Inflammatory macrophage treated with lipopolysaccharide for 1 hour (primary cell): ENCODE measurements at places on chromosomes 6 and 20.
A peak's percentile ranks its signal among the peaks of the same experiment; 100 is the strongest.

DNA sequence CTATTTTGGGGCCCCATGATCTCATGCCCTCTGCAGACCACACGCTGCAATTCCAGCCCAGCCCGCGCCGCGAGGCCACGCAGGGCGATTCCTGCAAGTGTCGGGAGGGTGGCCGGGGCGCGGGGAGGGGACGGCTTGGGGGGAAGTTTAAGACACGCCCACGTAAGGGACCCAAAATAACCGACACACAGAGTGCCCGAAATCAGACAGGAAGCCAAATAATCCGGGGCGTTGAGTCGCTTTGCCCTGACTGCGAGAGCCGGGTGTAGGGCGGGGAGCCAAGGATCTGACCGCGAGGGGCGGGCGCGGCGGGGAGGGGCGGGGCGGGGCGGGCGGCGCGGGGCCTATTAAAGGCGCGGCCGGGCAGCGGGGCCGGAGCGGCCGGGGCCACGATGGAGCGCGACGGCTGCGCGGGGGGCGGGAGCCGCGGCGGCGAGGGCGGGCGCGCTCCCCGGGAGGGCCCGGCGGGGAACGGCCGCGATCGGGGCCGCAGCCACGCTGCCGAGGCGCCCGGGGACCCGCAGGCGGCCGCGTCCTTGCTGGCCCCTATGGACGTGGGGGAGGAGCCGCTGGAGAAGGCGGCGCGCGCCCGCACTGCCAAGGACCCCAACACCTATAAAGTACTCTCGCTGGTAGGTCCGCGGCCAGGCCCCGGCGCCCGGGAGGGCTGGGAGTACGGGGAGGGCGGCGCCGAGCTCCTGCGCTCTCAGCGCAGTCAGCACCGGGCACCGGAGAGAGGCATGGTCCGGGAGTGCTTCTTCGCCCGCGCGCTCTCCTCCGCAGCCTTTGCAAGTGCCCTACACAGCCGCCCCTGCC is at the start of gene ENPP1:
TSS of gene ENPP1 (plus strand) at position 377 of the 816 bp plus-strand sequence. CDS start at position 393, 16 bp downstream.
- DNase-seq = peak; percentile 24

DNA sequence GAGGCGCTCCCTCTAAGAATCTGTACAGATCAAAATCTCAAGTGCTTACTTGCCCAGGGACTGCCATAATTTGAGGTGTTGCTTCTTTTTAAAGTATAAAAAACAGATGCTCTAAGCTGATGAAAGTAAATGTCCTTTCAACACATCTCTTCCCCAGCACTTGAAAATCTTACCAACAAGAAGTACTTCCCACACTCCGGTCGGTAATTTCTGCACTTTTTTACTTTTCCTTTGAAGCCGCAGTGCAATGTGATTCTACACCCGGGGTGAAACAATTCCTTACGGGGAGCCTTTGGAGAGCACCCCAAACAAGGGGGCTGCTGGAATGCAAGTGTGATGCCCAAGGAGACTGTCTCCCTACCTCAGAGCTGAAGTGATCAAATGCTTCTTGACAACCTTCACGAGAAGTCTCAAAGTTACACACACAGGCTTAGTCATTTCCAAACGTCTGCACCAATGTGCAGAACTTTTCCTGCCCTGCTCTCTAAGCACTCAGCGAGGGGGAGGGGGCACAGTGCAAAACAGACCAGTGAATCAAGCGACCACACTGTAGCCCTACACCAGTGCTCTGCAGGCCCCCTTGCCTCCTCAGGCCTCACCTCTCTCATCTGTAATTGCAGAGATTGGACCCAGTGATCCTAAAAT is 56.7 kb downstream of the ATXN1 start:
- no peak for DNase-seq

GRCh38 chr6:33132081-33132524 is 56.3 kb downstream of the HLA-DPB1 start:
- peak; percentile 47 for DNase-seq

- peak; percentile 68 for DNase-seq
Observed at GRCh38 chr6:41713650-41714291, 21.6 kb downstream of the TFEB start.

DNA sequence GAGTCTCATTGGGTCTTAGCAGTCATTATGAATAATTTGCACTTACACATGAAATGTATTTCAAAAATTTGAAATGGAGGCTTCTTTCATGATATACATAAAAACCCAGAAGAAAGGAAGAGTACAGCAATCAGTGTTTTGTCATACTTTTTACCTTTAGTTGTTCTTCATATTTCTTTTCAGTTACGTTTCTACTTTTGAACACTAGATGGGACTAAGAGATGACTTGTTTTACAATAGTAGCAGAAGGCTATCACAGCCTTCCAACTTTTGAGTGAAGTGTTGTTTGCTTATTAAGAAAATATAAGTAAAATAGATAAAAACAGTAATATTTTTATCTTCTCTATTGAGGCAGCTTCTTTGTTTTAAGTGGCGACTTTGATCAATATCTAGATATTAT is 58.1 kb downstream of the L3MBTL3 start:
- no peak for DNase-seq

- DNase-seq = no peak
Observed at GRCh38 chr6:107679457-107679856, 144.7 kb downstream of the SCML4 start.

DNA sequence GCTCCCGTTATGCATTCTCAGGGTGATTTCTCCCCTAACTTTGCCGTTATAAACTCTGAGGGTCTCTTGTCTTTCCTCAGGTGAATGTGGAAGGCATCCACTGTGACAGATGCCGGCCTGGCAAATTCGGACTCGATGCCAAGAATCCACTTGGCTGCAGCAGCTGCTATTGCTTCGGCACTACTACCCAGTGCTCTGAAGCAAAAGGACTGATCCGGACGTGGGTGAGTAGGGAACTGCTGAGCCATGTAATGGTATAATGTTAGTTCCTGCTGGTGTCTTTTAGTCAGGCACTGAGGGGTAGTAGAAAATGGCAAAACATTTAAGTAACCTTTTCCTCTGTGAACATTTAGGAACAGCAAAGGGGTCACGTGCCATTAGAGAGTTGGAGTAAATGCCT is 395.4 kb downstream of the ARHGAP18 start:
- DNase-seq = no peak

DNA sequence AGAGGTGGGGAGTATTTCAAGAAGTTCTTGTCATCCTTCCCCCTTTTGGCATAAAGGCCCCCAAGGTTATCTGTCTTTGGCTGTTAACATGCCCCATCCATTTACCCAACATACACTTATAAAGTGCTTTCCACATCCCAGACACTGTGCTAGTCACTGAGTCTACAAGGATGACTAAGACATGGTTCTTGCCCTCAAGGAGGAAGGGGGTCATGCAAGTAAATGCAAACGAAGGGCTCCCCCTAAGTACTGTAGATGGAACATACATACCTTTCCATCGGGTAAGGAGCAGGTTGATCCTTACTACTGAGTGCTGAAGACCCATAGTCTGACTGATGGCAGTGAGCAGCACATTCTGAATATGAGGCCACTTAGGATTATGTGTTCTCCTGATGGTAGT is 38.3 kb downstream of the HECA start:
- DNase-seq = peak; percentile 31

- no peak for DNase-seq
Observed at GRCh38 chr20:17759449-17759848, 59.7 kb downstream of the BANF2 start.

DNA sequence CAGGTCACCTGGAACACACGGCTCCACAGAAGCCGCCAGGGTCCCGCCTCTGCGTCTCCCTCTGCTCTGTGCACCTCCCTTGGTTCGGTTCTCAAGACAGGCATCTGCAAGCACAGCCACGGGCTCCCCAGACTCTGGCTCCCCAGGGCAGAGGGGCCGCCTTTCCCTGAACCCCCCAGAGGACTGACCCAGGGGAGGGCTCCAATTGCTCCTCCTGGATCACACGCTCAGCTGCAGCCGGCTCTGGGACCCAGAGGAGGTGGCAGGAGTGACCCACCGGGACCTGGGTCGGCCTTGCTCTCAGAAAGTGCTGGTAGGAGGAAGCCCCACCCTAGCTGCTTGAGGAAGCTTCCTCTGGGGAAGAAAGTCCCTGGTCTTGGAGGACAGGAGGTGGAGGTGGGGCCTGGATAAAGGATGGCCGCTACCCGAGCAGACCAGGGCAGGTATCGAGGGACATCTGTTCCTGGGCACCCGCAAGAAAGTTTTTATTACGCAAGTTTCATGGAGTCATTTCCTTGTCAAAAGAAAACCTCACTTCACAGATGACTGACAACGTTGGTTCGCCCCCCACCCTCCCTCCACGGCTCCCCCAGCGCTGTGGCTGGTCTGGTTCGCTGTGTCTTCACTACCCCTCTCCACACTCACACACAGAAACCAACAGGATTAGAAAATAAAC is 103.9 kb upstream of the AFDN start:
- DNase-seq = no peak

GRCh38 chr6:1591926-1592325 is 17.8 kb upstream of the FOXC1 start:
- DNase-seq = no peak

DNA sequence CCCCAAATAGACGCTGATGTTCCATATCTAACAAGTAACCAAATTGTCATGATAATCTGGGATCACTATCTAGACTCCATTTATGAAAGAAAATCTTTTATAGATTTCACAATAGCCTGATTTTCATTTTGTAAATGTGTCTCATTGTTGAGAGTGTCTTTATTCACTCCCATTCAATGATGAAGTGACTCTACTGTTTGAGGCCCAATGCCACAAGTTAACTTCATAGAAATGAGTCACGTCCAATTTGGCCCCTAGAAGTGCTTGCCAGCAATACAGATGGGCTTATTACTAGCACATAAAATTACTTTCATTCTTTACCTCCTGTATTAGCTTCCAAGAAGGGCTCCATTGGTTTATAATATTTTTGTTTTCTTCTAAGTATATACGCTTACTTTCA is 6.3 kb downstream of the IPCEF1 start:
- no peak for DNase-seq

- DNase-seq = no peak
Observed at GRCh38 chr6:152135755-152136448, 328.4 kb downstream of the ESR1 start.

DNA sequence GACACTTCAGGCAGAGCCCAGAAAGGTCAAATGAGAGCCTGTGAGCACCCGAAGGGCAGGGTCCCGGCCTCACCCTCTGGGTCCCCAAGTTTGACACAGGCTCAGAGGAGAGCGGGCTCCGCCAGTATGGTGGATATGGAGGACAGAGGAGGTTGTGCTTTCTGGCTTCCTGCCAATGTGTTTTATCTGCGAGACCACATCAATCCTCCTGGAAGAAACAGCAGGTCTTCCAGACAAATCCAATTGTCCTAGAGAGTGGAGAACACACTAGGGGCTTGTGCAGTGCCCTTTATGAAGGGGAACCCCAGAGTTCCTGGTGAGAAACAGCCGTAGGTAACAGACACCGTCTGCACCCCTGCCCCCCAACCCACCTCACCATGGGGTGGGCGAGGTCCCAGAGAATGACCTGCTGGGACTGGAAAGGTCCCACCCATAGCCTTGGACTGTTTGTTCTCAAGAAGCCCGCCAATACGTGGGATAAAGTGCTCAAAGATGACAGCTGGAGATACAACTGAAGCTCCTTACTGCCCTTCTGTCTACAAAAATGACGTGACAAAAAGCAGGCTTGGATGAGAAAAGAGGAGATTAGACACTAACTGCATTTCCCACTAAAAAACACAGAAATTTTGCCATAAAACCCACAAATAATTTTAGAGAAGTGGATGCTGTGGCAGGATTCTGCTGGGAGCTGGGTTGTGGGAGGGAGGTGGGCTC is 23.9 kb upstream of the SSTR4 start:
- DNase-seq = no peak

- DNase-seq = no peak
Observed at GRCh38 chr6:165697171-165697570, 34.1 kb upstream of the PDE10A start.

DNA sequence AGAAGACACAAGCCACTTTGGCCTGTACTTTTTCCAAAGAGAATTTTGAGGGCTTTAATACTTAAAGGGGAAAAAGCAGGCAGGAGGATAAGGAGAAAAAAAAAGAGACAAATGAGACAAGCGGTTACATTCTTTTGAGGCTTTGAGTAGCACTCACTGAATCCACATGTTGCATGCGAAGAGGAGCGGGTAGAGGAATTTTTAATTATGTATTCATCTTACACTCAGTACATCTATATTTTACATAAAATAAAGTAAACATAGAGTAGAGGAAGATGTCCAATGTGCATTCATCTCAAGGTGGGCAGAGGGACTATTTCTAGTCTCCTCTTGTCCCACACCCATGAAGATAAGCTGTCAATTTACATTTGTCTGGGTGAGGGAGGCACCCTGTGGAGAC is 266.9 kb downstream of the CD109 start:
- DNase-seq = no peak

DNA sequence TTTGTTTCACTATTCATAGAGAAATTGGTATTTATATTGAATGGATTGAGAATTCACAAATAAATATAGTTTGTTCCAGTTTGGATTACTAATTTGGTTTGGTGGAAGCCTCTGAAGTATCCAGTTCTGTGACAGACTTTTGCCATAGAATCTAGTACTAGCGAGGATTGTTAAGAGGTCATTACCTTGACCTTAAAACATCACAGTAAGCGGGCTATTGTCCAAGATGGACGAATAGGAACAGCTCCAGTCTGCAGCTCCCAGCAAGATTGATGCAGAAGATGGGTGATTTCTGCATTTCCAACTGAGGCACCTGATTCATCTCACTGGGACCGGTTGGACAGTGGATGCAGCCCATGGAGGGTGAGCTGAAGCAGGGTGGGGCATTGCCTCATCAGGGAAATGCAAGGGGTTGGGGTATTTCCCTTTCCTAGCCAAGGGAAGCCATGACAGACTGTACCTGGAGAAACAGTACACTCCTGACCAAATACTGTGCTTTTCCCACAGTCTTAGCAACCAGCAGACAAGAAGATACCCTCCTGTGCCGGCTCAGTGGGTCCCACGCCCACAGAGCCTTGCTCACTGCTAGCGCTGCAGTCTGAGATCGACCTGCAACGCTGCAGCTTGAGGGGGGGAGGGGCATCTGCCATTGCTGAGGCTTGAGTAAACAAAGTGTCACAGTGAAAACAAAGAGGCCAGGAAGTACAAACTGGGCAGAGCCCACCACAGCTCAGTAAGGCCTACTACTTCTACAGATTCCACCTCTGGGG is 66.4 kb upstream of the NEDD9 start:
- DNase-seq = no peak

GRCh38 chr20:23235173-23236027 is 115.2 kb upstream of the NXT1 start:
- DNase-seq = peak; percentile 77

- peak; percentile 26 for DNase-seq
Observed at GRCh38 chr6:118551063-118552053, 3.3 kb downstream of the PLN start.

DNA sequence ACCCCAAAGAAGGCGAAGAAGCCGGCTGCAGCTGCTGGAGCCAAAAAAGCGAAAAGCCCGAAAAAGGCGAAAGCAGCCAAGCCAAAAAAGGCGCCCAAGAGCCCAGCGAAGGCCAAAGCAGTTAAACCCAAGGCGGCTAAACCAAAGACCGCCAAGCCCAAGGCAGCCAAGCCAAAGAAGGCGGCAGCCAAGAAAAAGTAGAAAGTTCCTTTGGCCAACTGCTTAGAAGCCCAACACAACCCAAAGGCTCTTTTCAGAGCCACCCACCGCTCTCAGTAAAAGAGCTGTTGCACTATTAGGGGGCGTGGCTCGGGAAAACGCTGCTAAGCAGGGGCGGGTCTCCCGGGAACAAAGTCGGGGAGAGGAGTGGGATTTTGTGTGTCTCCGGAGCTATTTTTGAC is 69.6 kb downstream of the HFE start:
- no peak for DNase-seq
